Dermis microvascular lymphatic vessel endothelial cell (primary cell): ENCODE measurements at places on chromosomes 1 and 21. TPM values are rescaled to one million over a fixed set of nuclear protein-coding genes. Genes with fewer than 3 reads are reported as not detected.

Gene OLFML2B
- under 0.01 and 0.13 TPM in 2 replicates for total RNA-seq

Gene AGO3
- total RNA-seq = 6.8 and 10.6 TPM in 2 replicates

Gene ZNF593OS
- not detected in 2 replicates for total RNA-seq

Gene MYOM3
- total RNA-seq = under 0.01 TPM in 1 of 2 replicates, not detected in the other

Gene FMO1
- not detected in 2 replicates for total RNA-seq

Gene KRTAP19-6
- not detected in 2 replicates for total RNA-seq

Gene POU3F1
- under 0.01 TPM in 1 of 2 replicates, not detected in the other for total RNA-seq

Gene OR2G6
- not detected in 2 replicates for total RNA-seq

Gene RHBG
- not detected in 2 replicates for total RNA-seq

Gene LRRN2
- 0.13 and 0.38 TPM in 2 replicates for total RNA-seq

DNA sequence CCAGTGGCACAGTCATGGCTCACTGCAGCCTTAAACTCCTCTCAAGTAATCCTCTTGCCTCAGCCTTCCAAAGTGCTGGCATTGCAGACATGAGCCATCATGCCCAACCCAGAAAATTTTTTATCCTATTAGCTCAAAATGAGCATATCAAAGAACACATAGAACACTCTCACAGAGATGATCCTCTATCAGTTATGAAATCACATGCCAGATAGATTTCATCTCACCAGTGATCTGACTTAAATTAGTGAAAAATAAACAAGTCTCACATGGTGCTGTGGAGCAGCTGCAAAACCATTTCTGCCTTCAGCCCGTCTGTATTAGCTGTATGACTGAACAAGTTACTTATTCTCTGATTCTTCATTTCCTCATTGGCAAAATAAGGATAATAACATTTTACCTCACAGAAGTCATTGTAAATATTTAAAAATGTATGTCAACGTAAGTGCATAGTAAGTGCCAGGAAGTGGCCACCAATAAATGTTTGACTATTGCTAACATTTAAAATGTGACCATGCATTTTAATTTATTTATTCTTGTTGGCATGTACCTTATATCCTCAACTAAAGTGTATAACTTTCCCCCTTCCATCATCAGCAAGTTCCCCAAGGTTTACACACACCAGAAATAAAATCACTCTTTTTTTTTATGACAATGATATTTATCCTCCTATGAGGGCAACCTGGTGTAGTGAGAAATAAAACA lies 29.0 kb upstream of the SLC19A2 start:
- DNase-seq = no peak

- no peak for DNase-seq
Observed at GRCh38 chr1:44044071-44044801, 13.0 kb upstream of the SLC6A9 start.

GRCh38 chr1:243482141-243483022 lies 226.5 kb downstream of the SDCCAG8 start:
- DNase-seq = peak; percentile 6

- no peak for DNase-seq
Observed at GRCh38 chr1:5501206-5501930, 490.9 kb downstream of the NPHP4 start.

DNA sequence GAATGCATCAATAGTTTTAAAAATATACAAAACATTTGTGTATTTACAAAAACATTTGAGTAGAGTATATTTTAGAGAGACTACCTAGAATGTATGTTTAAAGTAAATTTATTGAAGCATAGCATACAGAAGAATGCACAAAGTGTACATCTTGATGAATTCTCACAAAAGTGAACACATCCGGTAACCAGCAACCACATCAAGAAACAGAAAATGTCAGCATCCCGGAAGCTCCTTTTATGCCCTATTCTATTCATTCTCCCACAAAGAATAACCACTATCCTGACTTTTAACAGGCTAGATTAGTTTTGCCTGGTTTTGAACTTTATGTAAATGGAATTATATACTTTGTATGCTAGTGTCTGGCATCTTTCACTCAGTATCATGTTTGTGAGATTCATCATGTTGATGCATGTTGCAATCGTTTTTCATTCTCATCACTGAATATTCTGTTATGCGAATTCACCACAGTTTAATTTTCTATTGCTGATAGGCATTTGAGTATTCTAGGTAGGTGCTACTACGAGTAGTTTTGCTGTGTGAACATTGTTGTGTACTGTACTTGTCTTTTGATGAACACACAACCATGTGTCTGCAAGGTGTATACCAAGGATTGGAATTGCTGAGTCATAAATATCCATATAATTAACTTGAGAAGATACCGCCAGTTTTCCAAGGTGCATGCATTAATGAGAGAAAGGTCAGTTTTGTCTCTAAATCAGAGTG lies 75.4 kb downstream of the CACHD1 start:
- no peak for DNase-seq

DNA sequence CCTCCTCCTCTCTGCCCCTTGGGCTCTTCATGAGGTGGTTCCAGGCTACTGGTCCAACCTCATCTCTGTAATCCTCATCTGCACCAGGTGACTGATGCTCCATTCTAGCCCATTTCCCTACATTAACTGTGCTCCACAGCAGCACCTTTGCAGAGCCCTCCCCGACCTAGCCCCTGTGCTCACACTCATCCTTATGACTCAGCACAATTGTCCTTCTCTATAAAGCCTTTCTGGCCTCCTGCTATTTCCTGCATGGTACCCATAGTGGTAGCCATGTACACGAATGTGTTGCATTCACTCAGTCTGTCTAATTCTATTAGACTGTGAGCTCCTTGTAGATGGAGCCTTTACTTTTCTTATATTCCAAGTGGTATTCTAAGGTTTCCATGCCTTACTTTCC lies 339.0 kb downstream of the DISC1 start:
- no peak for DNase-seq

GRCh38 chr1:54805466-54805865 lies 4.3 kb upstream of the TTC22 start:
- DNase-seq = no peak

DNA sequence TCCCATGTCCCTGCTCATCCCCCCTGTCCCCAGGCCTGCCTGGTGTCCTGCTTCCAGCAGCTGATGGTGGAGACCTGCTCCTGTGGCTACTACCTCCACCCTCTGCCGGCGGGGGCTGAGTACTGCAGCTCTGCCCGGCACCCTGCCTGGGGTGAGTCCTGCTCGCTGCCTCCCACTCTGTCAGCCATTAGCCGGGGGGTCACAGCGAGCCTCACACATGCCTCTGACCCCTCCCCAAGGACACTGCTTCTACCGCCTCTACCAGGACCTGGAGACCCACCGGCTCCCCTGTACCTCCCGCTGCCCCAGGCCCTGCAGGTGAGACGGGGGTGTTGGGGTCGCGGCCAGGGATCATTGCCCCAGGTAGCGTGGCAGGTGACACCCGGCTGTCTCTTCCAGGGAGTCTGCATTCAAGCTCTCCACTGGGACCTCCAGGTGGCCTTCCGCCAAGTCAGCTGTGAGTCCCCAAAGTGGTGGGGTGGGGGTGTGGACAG lies 10.0 kb downstream of the SCNN1D start:
- DNase-seq = no peak

DNA sequence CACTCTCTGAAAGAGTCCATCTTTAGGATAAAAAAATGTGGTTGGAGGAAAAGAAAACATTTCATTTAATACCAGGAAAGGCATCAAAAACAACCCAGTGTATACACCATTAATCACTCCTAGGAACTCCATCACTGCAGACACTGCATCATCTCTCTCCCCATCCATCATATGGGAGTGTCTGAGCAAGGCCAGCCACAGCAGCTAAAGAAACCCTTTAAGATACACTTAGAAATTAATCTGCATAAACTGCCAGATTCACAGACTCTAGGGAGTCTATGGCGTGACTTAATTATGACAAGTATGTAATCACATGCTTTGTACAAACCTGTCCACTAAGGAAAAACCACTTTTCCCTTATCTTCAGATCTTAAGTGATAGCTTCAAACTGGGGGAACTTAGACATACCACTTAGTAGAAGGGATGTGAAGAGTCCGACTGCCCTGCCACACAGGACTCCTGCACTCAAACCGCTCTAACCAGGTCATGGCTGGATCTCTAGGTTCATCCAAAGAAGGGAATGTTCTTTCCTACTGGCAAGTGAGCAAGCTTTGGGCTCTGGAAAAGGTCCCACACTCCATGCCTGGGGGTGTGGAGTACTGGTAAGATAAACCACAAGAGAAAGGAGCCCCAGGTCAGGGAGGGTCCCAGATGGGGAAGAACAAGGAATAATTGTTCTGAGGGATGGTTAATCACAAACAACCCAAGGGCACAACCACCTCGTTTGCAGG lies 61.0 kb upstream of the C8B start:
- no peak for DNase-seq

DNA sequence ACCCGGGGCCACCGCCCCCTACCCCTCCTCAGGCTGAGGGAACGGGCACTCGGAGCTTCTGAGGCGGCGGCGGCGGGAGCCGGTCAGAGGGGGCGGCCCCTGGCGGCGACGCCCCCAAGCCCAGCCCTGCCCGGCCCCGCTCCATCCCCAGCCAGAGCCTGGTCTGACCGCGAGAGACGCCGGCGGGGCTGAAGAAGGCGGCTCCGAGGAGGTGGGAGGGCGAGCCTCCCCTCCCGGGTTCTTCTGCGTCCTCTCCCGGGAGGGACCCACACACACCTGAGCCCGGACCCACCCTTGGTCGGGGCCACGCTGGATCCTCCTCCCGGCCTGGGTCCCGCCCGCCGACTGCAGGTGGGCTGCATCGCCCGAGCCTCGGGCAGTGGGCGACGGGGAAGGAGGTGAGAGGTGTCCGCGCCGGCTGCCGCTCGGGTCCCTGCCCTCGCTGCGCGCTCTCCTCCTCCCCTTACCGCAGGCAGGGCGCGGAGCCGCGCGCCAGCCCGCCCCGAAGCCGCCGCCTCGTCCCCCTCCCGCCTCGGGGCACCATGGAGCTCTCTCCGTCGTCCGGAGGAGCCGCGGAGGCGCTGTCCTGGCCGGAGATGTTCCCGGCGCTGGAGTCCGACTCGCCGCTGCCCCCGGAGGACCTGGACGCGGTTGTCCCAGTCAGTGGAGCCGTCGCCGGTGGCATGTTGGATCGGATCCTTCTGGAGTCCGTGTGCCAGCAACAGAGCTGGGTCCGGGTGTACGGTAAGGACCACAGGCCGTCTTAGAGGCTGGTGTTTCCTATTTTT lies at the start of gene RASAL2:
TSS of gene RASAL2 (plus strand) at position 154 of the 788 bp plus-strand sequence. CDS start at position 543, 389 bp downstream.
- DNase-seq = no peak

GRCh38 chr1:108865316-108865910 lies 8.5 kb upstream of the AKNAD1 start:
- no peak for DNase-seq

DNA sequence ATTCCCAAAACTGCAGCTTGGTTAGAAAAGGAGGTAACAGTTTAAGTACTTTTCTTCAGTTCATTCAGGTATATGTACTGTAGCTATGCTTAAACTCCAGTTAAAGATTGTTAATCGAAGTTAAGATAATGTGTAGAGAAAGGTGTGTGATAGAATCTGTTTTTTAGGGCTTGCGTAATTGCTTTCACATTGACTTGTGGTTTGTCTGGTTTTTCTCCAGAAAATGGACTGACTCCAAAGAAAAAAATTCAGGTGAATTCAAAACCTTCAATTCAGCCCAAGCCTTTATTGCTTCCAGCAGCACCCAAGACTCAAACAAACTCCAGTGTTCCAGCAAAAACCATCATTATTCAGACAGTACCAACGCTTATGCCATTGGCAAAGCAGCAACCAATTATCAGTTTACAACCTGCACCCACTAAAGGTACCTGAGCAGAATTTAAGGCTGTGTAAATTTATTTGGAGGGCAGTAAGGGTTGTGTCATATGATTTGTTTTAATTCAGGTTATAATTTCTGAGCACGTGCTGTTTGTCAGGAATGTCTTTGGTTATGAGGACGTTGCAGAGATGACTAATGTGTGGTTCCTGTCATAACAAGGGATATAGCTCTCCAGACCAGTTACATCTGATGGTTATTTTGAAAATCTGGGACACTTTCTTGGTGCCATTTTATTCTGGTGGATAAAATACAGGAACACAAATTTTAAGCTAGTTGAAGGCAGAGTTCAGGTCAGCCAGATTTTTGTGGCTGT lies 26.0 kb downstream of the ATF6 start:
- no peak for DNase-seq

GRCh38 chr1:153213519-153213918 lies 3.9 kb upstream of the PRR9 start:
- DNase-seq = no peak

DNA sequence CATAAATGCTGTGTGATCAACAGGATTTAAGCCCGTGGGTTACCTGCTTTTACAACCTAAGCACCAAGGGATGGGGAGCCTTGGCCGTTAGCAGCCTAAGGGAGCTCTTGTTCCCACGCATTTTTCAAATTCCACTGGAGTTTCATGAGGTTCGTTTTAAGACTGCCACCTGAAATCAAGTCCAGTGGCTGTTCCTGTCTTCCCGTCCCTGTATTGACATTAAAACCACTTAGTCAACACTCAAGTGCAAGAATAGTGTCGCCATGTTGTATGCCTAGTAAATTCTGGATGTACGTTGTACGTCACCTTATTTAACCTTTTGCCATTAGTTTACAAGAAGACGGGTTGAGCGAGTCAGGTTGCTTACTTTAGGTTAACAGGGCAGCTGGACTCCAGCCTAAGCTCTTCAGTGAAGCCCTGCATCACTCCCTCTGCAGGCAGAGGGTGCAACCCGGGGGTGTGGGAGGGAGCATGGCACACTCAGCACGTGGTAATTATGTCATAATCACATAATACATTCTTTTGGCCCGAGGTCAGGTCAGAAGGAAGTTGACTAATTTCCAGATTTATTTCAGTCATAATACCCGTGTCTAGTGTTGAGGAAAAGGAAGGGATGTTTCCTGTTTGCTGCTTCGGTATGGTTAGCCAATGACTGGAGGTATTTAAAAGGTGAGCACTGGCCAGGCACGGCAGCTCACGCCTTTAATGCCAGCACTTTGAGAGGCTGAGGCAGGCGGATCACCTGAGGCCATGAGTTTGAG lies 42.5 kb downstream of the CNST start:
- DNase-seq = peak; percentile 98

GRCh38 chr1:149916193-149916897 lies 1.3 kb downstream of the SV2A start:
- no peak for DNase-seq

- DNase-seq = no peak
Observed at GRCh38 chr1:9654834-9655723, 3.5 kb downstream of the PIK3CD start.

- no peak for DNase-seq
Observed at GRCh38 chr1:17193222-17194132, 11.5 kb upstream of the PADI1 start.

DNA sequence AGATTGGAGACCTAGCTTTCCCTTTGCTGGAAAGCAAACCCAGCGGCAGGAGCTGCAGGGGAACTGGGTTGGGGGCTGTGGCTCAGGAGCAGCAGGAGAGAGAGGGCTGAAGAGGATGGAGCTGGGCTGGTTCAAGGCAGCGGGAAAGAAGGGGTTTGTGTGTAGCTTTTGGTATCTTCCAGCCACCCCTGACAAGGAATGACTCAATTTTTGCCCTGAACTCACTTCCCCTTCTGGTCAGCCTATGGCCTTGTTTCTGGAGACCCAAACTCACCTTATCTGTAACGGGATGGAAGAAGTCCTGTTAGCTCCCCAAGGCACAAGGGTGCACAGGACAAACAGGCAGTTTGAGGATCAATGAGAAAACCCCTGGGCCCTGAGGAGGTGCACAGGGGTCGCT lies 13.1 kb downstream of the C1orf115 start:
- no peak for DNase-seq
